Liver (tissue), 10 donors: ENCODE measurements at places on chromosomes 16 and 17. TPM values are rescaled to one million over a fixed set of nuclear protein-coding genes. Genes with fewer than 3 reads are reported as not detected.

GRCh38 chr17:63189930-63190329 is 223.9 kb downstream of the TANC2 start:
- DNase-seq = no peak

The PIP4K2B gene
- total RNA-seq = 21.5 TPM

DNA sequence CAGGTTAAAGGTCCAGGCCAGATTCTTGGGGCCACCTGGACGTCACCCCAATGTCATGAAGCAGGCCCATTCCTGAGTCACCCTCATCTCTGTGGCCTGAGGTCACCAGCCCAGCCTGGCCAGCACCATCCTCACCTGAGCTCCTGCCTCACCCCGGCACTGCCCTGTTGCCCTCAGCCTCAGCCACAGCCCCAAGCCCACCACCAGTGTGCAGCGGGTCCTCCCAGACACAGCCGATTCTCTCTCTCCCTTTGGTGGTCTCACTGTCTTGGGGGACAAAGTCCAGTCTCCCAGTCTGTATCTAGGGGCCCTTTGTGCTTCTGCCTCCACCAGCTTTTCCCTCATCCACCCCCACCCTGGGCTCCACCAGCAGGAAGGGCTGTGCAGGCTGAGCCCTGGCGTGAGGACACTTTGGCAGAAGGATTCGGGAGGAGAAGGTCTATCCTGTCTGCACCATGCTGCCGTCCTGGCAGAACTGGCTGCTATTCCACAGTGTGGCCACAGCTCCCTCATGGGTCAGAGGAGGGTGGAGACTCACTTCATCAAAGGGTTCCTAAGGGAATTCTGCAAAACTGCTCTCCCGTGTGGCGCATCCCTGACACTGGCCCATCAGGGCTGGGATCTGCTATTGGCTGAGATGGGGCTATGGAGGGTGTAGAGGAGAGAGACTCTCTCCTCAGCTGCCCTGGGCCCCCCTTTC is 64.3 kb downstream of the PRMT7 start:
- DNase-seq = no peak

- DNase-seq = no peak
These were observed 258.8 kb upstream of the ASIC2 start for GRCh38 chr17:33551911-33552310.

The NLRC3 gene
- 1.5 TPM for total RNA-seq

- no peak for DNase-seq
These were observed 215.6 kb downstream of the MSI2 start for GRCh38 chr17:57471868-57472368.

DNA sequence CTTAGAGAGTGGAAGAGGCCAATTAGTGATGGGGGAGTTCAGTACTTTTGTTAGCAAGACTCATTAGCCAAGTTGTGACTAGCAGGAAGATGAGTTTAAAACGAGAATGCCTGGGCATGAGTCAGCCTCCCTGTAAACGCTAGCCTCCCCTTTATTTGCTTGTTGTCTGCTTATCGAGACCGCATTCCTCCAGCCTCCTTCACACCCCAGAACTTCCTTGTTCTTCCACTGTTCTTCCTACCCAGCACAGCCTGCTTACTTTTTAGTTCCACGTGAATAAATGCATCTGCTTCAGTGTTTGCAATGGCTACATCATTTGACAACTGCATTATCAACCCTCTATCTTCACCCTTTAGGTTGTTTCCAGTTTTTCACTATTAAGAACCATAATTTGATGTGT is 20.2 kb upstream of the OR3A1 start:
- no peak for DNase-seq

The FNDC8 gene
- not detected for total RNA-seq

DNA sequence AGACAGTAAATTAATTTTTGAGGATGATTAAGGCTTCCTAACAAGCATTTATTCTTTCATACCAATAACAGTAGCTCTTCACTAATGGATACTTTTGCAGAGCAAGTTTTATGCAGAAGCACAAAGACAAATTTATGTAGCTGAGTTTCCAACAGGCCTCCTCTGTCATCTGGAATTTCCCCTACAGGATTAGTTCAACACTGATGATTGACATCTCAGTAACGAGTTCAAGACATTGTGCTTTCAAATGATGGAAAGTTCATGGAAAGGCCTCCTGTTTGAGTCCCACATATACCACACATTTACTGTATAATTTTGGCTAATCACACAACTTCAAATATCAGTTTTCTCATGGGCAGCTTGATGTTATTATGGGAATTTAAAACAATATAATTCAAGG is 40.6 kb downstream of the ABCA10 start:
- no peak for DNase-seq

- no peak for DNase-seq
These were observed 23.1 kb downstream of the LAT start for GRCh38 chr16:29007730-29008593.

The SMIM22 gene
- total RNA-seq = 1.2 TPM

The CCDC40 gene
- total RNA-seq = 0.93 TPM

- DNase-seq = no peak
These were observed 8.5 kb downstream of the DNAJA3 start for GRCh38 chr16:4433914-4434787.

The MEFV gene
- 3.3 TPM for total RNA-seq

The IGSF6 gene
- total RNA-seq = 5.2 TPM

- DNase-seq = no peak
These were observed 117.7 kb downstream of the USP22 start for GRCh38 chr17:20925091-20925490.

The CAMKK1 gene
- 0.67 TPM for total RNA-seq

DNA sequence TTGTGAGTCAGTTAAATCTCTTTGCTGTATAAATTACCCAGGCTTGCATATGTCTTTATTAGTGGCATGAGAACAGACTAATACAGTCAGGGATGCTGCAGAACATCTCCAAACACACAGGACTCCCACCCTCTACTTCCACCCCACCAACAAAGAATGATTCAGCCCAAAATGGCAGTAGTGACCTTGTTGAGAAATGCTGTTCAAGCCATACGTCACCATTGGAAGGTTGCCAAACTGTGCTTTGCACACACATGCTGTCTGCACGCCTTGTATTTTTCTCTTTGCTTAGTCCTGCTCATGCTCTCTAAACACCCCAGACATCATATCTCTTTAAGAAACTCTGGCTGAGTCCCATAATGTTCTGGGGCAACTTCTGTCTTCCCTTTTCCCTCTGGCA is 589.6 kb downstream of the WWOX start:
- DNase-seq = no peak

The KRTAP2-1 gene
- not detected for total RNA-seq

The PLD6 gene
- 1.7 TPM for total RNA-seq

The PLA2G10 gene
- total RNA-seq = not detected

DNA sequence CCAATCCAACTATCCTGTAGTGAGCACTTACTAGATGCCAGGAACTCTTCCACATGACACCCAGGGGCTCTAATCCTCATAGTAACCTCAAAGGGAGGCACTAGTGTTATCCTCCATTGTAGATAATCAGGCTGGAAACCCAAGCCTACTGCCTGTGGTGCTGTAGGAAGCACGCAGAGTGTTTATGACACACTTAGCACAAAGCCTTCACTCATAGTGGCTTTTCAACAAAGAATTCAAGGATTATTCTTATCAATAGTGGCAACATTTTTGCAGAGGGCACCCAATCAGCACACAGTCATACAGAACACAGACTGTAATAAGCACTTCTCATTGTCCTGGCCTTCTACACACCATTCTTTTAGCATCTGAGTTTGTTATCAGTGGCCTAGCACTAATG is 18.5 kb upstream of the SOX9 start:
- DNase-seq = no peak

GRCh38 chr16:86010680-86011141 is 111.7 kb downstream of the IRF8 start:
- no peak for DNase-seq
